ENCODE measurements at places on chromosomes 11 and 22. TPM values are rescaled to one million over a fixed set of nuclear protein-coding genes. Genes with fewer than 3 reads are reported as not detected.

MOGAT2 gene
- 0.05 TPM for total RNA-seq

CNTF gene
- 1.3 TPM for total RNA-seq

NAP1L4 gene
- total RNA-seq = 131 TPM

SEC14L3 gene
- not detected for total RNA-seq

NXPE2 gene
- not detected for total RNA-seq

PLET1 gene
- total RNA-seq = not detected

MIOX gene
- total RNA-seq = 0.09 TPM

IL17REL gene
- total RNA-seq = not detected

SCGB2A2 gene
- total RNA-seq = not detected

IL17RA gene
- total RNA-seq = 7.0 TPM

POU2AF2 gene
- not detected for total RNA-seq

LTBP3 gene
- 110 TPM for total RNA-seq

ELMOD1 gene
- 0.34 TPM for total RNA-seq

DERL3 gene
- 0.43 TPM for total RNA-seq

CRYAB gene
- 7.5 TPM for total RNA-seq

GALNT18 gene
- total RNA-seq = 19.0 TPM
